ENCODE measurements at places on chromosomes 11 and 22.

DNA sequence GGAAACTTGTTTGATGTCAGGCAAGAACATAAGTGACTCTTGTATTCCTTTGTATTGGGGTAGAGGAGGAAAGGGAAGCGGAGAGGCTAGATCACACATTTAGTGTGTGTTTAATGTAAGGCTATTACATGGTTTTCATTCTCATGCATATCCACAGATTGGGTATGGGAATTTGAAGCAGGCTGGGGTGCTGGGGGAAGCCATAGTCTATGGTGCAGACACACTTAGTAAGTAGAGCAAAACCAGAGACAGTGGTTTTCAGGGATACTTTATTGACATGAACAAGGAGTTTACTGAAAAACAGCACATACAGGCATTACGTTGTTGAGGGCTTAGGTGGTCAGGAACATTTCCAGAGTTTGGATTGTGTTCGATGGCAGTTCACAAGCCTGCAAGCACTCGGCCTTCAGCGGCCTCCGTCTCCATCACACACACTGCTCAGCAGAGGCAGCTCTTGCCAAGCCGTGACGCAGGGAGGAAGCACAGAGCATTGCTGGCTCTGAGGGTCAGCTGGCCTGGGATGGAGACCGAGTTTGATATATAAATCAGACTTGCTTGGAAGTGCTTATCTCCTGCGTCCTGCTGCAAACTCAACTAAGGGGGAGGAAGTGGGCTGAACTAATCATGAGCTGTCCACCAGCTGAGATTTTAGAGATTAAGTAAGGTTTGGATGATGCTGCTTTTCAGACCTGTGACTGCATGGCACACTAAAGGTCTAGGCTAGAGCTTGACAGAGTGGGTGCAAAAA is 25.3 kb downstream of the SCN3B start:
- no peak for DNase-seq

DNA sequence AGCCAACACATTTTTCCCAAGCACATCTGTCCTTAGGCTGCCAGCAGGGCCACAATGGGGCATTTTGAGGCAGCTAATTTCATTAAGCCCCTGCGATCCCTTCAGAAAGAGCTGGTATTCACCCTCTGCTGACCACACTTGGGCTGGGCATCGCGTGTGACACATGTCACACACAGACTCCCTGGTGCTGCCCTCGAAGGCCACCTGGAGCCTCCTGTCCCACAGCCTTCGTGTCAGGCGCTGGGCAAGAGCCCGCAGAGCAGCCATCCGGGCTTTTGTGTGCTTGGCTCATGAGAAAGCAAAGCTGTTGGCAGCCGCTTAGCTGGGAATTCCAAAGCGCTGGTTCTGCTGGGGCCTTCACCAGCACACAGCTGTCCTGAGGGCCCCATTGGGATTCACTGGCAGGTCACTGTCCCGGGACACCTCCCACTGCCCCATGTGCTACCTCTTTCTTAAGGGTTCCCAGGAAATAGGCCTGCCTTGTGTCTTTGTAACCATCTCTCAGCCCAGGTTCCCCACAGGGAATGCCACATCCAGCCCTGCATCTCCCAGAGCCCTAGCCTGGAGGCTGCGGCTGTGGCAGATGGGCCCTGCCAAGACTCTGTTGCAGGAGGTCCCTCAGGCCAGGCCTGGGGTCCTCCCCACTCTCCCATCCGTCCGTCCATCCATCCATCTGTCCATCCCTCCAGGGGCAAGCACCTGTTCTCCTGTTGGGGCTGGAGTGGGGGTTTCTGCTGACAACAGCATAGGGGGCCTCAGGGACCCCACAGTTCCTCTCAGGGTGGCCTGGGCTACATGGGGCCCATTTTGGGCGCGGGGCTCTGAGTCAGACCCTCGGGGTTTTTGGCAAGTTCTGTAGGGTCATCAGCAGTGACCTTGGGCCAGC is 4.9 kb downstream of the CLDN5 start:
- DNase-seq = no peak

DNA sequence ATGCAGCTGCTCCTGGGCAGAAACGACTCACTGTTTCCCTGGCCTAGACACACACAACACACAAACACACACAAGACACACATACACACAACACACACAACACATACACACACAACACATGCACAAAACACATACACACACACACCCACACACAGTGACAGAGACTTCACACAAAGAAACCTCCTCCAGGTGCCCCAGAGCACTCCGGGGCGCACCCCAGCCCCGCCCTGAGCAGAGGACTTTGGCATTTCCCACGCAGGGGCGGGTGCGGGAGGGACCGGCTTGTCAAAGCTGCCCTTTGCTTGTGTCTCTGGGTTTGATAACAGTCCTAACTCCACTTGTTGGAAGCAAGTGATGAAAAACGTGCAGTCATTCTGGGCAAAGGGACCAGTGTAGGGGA is 6.5 kb downstream of the APOBEC3A start:
- no peak for DNase-seq

GRCh38 chr22:40204321-40205116 is 26.8 kb downstream of the TNRC6B start:
- DNase-seq = no peak

GRCh38 chr11:113814181-113814580 is 34.6 kb downstream of the CLDN25 start:
- no peak for DNase-seq

DNA sequence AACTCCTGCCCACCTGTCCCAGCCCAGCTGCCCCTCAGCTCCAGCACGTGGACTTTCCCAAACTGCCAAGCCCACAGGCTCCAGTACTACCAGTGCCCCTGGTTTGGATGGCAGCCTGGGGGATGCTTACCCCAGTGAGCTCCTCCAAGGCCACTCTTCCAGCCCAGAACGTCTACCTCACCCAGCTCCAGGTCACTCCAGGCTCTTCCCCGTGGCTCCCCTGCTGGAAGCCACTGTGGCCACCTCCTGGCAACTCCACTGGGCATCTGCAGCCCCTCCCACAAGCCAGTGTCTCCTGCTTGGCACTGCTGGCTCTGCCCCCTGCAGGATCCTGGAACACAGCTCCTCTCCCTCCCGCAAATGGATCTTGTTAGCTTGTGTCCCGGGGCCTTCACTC is 29.3 kb downstream of the LMO1 start:
- DNase-seq = no peak

DNA sequence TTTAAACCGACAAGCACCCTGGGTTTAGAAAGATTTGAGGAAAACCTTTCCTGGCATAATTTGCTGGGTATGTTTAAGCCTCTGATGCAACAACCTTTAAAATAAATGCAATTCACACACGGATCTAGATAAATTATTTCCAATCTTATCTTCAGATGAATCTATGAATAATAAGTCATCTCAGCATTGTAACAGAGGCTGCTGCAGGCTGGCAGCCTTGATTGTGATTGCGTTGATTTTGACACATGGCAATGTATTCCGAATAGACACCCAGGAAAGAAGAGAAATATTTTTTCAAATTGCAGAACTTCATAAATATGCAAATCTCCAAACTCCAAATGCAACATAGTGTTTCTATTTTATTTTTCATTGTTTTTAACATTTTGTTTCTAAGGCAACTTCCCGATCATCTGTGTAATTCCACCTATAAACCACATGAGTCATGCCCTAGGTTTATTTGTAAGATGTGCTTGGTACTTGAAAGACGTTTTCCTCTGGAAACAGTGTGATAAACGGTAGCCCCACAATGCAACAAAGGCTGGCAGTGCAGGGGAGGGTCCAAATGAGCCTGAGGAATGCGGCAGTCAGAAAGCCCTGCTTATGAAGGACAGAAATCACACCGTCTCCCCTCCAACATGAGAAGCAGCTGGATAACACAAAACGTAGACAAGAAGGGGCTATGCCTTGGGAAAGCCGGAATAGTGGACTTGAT is 359.0 kb downstream of the BRD1 start:
- no peak for DNase-seq

DNA sequence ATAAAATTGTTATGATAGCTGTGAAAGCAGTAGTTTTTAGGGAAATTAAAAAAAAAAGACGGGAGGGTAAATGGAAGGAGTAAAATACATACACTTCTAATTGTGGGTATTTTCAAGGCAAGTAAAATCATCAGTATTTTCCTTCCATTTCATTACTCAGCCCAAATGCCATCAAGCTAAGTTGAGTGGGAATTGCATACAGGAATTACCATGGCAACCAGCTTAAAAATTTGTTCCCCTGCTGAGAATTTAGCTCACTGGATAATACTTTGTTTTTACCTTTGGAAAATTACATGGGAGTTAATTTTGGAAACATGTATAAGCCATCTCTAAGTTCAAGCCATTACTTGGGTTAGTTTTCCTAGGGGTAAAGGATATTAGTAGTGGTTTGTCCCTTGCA is 1873.4 kb downstream of the LRRC4C start:
- no peak for DNase-seq

- no peak for DNase-seq
Observed at GRCh38 chr22:23856721-23857605, 712 bp upstream of the SLC2A11 start.

DNA sequence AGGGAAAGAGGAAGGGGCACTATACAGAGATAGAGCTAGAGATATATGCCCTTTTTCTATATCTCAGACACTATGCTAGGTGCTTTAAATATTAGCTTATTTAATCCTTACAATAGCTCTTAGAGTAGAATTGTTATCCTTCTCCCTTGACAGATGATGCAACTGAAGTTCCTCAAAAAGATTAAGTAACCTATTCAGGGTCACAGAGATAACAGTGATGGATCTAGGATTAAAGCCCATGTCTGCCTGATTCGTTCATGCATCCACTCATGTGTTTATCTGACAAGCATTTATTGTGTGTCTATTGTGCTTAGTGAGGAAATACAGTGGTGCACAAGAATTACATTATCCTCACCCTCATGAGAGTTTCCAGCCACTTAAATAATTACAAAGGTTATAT is 8.7 kb downstream of the CCDC83 start:
- no peak for DNase-seq

- no peak for DNase-seq
Observed at GRCh38 chr11:57735619-57736298, 5.5 kb upstream of the SELENOH start.

DNA sequence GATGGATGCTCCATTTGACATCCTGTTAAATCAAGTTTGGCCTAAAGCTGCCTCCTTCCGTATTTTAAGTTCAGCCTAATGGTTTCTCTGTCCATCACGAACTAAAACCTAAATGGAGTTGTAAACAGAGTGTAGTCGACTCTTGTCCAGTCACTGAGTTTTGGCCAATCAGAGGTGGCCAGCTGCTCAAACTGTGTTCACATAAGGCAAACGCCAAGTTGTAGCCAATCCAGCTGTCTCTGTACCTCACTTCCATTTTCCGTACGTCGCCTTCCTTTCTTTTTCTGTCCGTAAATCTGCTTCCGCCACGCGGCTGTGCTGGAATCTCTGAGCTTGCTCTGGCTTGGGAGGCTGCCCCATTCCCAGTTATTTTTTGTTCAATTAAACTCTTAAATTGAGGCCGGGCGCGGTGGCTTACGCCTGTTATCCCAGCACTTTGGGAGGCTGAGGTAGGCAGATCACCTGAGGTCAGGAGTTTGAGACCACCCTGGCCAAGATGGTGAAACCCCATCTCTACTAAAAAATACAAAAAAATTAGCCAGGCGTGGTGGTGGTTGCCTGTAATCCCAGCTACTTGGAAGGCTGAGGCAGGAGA is 20.7 kb upstream of the CARS1 start:
- DNase-seq = no peak

DNA sequence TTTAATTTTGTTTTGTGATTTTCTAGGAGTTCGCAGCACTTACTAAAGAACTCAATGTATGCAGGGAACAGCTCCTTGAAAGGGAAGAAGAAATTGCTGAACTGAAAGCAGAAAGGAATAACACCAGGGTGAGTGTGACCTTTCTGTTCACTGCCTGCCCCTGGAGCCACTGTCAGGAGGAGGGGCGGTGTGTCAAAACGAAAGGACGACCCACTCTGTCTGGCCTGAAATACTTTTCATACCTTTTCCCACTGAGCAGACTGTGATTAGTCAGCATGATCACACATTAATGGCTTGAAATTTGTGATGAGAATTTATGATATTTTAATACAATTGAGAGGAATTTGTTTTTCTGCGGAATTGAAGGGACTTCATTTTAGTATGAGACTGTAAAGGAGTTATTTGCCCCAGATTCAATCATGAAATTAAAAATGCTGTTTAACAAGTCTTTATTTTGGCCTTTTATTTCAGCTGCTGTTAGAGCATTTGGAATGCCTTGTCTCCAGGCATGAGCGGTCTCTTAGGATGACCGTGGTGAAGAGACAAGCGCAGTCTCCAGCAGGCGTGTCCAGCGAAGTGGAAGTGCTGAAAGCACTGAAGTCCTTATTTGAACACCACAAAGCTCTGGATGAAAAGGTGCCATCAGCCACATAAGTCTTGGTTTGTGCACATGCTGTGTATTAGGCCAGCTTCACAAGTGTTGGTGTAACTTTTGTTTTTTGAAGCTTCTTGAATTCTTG is 54.1 kb downstream of the PPFIA1 start:
- DNase-seq = no peak

DNA sequence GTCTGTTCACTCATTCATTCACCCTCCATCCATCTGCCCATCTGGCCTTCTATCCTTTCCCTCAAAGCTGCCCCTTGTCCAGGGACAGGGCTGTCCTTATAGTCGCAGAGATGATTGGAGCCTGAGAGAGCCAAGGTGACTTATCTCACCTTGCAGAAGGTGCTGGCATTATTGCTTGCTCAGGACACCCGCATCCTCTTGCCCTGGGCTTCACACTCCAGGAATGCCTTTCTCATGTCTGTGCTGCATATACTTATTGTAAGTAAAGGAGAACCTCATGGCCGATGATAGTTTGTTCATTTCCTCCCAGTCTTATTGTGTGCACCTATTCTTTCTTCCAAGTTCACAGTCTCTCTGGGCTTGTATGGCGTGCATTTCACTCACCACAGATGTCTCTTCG is 49.1 kb upstream of the CCDC188 start:
- no peak for DNase-seq

DNA sequence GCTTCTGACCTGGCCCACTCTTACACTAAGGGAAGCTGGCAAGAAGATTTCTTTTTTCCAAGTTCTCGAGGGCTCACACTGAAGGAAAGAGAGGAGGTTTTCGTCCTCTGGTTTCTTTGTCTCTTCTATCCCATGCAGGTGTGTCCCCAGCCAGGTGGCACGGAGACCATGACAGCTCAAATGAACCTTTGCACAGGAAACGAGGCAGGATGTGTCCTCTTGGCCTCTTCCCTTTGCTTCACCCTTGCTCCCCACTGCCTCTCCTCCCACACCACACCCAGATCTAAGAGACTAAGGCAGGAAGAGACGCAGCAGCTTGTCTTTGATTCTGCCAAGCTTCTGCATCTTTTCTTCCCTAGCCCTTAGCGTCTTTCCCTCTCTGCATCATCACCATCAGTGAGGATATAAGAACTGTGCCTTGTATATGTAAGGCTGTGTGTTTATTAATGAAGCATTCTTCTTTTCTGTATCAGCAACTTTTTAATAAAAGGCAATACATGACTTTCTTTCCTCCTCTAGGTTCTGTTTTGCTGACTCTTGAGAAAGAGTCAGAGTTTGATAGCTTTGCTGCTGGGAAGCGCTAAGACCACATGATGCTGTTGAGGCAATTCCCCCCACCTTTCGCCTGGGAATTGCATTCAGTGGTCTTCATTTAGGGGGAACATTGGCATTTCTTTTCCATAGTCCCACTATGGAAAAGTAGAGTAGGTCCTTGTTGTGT is 56.0 kb upstream of the PARVA start:
- no peak for DNase-seq

DNA sequence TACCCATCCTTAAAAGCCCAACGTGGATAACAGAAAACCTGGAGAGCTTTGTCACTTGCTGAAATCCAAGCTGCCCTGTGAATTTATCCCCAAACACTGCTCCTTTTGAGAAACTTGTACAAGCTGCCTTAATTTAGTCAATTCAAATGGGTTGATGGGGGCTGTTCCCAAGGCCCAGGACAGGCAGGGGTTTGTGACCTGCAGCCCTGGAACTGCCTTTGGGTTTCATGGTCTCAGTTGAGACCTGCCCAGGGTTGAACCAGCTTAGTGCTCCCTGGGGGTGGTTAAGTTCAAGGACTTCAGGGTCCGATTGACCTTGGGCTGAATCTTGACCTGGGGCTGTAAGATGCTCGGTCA is 112.1 kb upstream of the OR4B1 start:
- DNase-seq = no peak

Data from activated CD4-positive, alpha-beta T cell treated with anti-CD3 and anti-CD28 coated beads, Interleukin-2, amount 50 U/mL, for 4 hours (primary cell).